ENCODE measurements at places on chromosomes 1 and 21.

GRCh38 chr1:224744521-224744920 lies 128.4 kb downstream of the CNIH3 start:
- no peak for DNase-seq
- H3K36me3 ChIP-seq: no peaks in the 10 kb centered on the region
- H3K27ac ChIP-seq: no peak overlapping the region
- H3K27me3 ChIP-seq: no peaks in the 10 kb centered on the region
- H3K4me1 ChIP-seq: no peaks in the 10 kb centered on the region

DNA sequence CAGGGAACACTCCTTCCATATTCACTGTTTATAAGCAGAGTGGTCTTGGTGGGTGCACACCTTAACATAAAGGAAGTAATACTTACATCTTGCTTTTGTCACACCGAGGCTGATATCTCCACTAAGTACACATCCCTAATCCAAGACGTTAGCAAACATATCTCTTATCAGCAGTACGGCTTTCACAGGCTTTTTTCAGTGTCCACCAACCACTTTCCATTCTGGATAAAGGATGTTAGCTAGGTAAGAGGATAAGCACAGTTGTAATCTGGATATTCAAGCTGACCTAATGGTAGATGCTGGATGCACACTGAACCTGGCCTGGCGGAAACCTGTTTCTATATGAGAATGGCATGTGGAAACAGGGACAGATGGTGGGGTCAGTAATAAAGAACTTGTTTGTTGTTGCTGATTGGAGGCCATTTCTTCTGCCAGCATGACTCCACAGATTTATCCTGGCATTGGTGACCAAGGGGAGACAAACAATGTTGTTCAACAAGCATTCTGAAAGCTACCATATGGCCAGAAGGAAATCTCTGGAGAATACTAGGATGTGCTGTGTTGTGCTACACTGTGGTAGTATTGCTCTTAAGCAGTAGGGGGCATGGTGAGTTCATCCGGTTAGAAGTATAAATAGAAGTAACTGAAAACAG lies 416.4 kb downstream of the PTBP2 start:
- H3K27me3 ChIP-seq: no peaks in the 10 kb centered on the region
- DNase-seq: no peak
- no peak overlapping the region for H3K27ac ChIP-seq
- H3K36me3 ChIP-seq: no peaks in the 10 kb centered on the region

DNA sequence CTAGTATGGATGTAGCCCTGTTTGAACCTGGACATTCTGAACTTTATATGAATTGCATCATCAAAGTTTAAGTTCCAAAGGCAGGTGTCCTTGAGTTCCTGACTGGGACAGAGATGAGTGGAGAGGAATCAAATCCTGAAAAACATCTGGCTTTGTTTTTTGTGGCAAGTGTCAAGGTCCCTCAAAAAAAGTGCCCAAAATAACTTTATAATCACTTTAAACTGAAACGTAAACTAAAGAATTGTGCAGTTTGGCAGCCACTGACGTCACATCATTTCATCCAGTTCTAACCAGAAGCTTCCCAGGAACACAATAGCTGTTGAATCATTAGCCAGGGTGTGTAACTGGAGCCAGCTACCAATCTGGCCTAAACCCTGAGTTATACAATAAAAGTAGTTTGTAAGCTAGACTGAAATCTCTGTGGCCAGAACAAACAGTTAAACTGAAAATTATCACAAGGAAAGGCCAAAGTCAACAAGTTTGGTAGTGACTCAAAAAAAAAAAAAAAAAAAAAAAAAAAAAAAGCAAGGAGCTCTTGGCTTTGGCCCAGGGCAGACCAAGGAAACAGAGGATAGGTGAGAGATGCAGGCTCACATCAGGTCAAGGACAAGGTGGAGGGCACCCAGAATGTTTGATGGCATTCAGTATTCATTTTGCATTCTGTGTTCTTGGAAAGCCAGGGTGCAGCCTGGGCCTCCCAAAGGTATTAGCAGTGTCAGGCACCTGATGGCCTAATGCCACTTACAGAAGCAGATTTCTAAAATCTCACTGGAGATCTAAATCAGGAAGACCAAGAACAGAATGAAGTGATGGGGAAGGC lies 74.3 kb downstream of the TNFSF18 start:
- peak overlapping the region; percentile 51 for H3K27ac ChIP-seq
- peaks cover 24% of the 10 kb centered on the region for H3K4me1 ChIP-seq
- H3K36me3 ChIP-seq: no peaks in the 10 kb centered on the region
- no peak overlapping the region for H3K4me3 ChIP-seq
- peak; percentile 45 for DNase-seq

DNA sequence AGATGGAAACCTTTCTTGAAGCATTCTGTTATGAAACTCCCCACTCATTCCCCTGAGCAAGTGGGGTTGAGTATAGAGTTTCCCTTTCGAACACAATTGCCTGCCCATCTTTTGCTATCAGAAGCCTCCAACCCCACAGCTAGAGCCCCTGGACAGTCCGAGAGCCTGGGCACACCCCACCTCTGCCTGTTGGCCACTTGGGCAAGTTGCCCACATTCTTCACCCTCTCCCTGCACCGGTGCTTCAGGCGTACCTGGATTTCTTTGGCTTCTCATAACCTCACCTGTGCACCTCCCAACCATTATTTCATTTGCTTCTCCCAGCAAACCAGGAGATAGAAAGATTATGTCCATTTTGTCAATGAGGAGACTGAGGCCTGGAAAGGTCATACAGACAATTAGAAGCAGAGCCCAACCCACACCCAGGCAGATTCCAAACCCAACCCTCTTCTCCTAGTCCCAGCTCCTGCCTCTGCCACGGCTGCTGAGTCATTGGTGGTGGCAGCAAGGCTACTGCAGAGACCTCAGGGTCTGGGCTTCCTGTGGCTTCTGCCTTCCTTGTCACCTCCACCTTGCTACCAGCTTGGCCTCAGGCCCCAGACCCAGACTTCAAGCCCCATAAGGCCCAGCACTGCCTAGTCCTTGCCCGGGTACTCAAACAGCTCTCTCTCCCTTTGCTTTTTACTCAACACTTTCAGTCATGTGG lies 118.7 kb upstream of the ZBTB40 start:
- no peak for DNase-seq
- no peaks in the 10 kb centered on the region for H3K4me1 ChIP-seq
- no peak overlapping the region for H3K4me3 ChIP-seq
- no peaks in the 10 kb centered on the region for H3K27me3 ChIP-seq
- H3K27ac ChIP-seq: no peak overlapping the region

GRCh38 chr1:209513226-209513625 lies 70.3 kb upstream of the CAMK1G start:
- H3K27ac ChIP-seq: no peak overlapping the region
- no peaks in the 10 kb centered on the region for H3K4me1 ChIP-seq
- H3K27me3 ChIP-seq: no peaks in the 10 kb centered on the region
- no peak overlapping the region for H3K4me3 ChIP-seq

- H3K27me3 ChIP-seq: no peaks in the 10 kb centered on the region
- H3K27ac ChIP-seq: no peak overlapping the region
- no peaks in the 10 kb centered on the region for H3K36me3 ChIP-seq
- H3K4me3 ChIP-seq: no peak overlapping the region
- H3K4me1 ChIP-seq: peaks cover 6% of the 10 kb centered on the region
Observed at GRCh38 chr1:198612471-198613260, 26.2 kb upstream of the PTPRC start.

DNA sequence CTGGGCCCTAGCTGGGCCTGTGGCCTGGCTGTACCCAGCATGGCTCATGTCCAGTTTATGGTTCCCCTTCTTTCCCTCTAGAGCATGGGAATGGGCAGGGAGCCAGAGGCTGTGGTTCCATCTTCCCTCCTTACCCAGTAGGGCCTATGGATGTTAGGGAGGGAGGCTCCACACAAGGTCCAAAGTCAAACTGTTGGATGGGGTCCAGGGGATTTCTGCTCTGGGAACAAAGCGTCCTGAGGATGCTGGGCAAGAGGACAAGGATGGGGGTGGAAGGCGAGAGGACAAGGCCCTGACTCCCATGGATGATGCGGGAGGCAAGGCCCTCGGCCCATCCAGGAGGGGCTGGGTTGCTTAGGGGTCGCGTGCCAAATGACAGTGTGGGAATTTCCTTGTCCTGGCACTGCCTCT lies 17.3 kb downstream of the CSF1 start:
- no peak overlapping the region for H3K4me3 ChIP-seq
- no peaks in the 10 kb centered on the region for H3K27me3 ChIP-seq

DNA sequence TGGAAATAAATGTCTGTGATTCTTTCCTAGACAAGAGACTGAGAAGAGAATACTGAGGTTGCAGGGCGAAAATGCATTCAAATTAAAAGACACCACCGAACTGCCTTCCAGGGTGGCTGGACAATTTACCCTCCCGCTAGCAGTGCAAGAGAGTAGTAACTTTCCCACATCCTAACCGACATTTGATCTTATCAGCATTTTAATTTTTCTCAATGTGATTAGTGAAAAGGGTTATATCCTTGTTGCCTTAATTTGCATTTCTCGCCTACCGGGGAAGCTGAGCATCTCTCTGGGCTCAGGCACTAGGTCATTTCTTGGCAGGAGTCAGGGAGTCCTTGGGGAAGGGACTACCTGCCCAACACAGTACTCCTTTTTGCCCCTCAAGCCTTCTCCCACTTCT lies 2.8 kb downstream of the TNFRSF8 start:
- H3K27me3 ChIP-seq: peaks cover 29% of the 10 kb centered on the region
- H3K4me3 ChIP-seq: no peak overlapping the region
- H3K27ac ChIP-seq: no peak overlapping the region
- DNase-seq: no peak
- H3K36me3 ChIP-seq: no peaks in the 10 kb centered on the region

GRCh38 chr21:19557046-19557445 lies 1153.5 kb upstream of the TMPRSS15 start:
- no peak for DNase-seq
- H3K27me3 ChIP-seq: no peaks in the 10 kb centered on the region
- no peak overlapping the region for H3K27ac ChIP-seq

- H3K4me1 ChIP-seq: peaks cover 38% of the 10 kb centered on the region
- peaks cover 36% of the 10 kb centered on the region for H3K36me3 ChIP-seq
- no peak overlapping the region for H3K4me3 ChIP-seq
- no peak for DNase-seq
Observed at GRCh38 chr1:201463071-201463552, 5.9 kb downstream of the PHLDA3 start.

DNA sequence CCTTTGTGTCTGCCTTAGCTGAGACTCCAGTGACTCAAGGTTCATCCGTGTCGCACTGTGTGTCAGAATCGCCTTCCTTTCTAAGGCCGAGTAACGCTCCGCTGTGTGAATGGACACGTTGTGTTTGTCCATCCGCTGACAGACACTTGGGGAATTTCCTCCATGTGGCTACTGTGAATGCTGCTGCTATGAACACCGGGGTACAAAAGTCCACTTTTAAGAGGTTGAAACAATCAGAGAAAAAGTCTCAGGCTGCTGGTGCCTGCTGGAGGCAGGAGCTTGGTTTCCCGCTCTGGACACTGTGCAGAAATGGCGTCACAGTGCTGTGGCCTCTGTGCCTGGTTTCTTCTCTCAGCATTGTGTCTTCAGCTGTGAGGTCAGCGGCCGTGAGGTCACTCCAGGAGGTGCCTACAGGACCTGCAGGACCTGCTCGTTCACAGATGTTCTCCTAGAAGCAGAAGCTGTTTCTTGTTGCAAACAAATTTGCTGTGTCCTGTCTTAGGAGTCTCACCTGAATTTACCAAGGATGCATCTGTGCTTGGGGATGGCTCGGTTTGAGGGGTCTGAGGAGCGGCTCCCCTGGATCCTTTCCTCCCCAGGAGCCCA lies 34.2 kb downstream of the KRTAP10-1 start:
- no peak overlapping the region for H3K27ac ChIP-seq
- H3K27me3 ChIP-seq: no peaks in the 10 kb centered on the region
- DNase-seq: no peak
- H3K4me1 ChIP-seq: no peaks in the 10 kb centered on the region
- H3K36me3 ChIP-seq: no peaks in the 10 kb centered on the region

- no peaks in the 10 kb centered on the region for H3K27me3 ChIP-seq
- DNase-seq: no peak
Observed at GRCh38 chr1:7406641-7407543, 364.2 kb upstream of the VAMP3 start.

GRCh38 chr1:19715334-19716203 lies 50.9 kb downstream of the HTR6 start:
- H3K4me1 ChIP-seq: no peaks in the 10 kb centered on the region
- no peaks in the 10 kb centered on the region for H3K27me3 ChIP-seq
- no peaks in the 10 kb centered on the region for H3K36me3 ChIP-seq
- H3K27ac ChIP-seq: no peak overlapping the region

DNA sequence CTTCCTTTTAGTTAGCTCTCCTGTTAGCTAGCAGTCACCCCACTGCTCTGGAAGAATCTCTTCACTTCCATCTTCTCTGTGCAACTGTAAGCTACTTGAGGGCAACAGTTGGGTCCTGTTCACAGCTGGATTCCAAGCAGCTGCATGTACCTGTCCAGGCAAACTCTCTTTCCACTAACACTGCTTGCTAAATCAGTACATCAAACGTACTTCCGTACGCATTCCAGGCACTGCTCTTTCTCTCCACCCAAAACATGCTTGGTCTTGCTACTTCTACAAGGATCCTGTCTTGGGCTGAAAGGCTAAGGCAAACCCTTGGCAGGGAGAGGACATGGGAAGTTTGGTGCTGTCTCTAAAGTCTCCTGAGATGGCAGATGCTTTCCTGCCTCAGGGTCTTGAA lies 139.2 kb upstream of the CACNA1E start:
- H3K36me3 ChIP-seq: no peaks in the 10 kb centered on the region
- no peak overlapping the region for H3K27ac ChIP-seq
- DNase-seq: no peak
- H3K27me3 ChIP-seq: no peaks in the 10 kb centered on the region
- peaks cover 8% of the 10 kb centered on the region for H3K4me1 ChIP-seq
- H3K4me3 ChIP-seq: no peak overlapping the region

- DNase-seq: no peak
- H3K27me3 ChIP-seq: no peaks in the 10 kb centered on the region
- no peaks in the 10 kb centered on the region for H3K4me1 ChIP-seq
- no peaks in the 10 kb centered on the region for H3K36me3 ChIP-seq
- no peak overlapping the region for H3K4me3 ChIP-seq
Observed at GRCh38 chr1:57214951-57215575, 208.8 kb downstream of the DAB1 start.

DNA sequence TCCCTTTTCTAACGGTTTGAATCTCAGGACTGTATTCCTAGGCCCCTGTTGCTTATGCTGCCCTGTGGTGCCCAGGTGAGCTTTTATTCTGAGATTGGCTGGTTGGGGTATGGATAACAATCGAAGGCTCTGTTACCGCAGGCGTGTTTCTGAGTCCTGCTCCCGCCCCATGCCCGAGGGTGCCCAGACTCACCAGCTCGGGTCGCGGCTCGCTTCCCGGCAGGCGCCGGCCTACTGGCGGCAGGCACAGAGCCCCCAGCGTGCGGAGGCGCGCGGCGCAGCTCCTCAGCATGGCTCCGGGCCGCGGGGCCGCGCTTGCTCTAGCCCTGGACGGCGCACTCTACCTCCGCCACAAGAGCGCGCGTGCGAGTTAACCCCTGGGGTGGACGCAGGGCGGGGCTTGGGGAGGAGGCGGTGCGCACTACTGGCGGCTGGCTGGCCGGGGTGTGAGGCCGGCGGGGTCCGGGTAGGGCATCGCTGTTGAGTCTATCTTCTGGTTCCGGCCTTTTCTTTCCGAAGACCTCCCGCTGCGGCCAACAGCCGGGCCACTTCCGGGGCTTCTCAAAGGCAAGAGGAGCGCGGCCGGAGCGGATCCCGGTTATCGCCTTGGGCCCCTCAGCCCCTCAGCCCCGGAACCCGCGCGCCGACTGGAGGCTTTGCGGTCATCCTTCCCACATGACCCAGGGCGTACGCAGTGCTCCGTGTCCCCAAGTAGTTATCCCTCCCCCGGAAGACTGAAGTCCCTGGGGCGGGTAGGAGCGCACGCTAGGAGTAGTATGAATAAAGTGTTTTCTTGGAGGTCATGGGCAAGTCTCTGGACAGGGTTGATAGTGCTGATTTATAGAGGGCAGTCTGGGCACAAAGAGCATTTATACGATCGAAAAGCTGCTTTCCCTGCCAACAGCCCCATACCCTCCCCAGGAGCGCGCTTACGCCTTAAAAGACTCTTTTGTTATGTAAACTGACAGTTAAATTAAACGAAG lies at the start of gene THEM4:
Gene THEM4, minus strand, starts transcription at position 345 of the 983 bp plus-strand sequence. Its CDS starts 53 bp downstream, at position 292.
- H3K4me1 ChIP-seq: no peaks in the 10 kb centered on the region
- peak; percentile 98 for DNase-seq
- no peaks in the 10 kb centered on the region for H3K27me3 ChIP-seq
- peaks cover 14% of the 10 kb centered on the region for H3K36me3 ChIP-seq

Data from RWPE2 (cell line).